Activated effector memory CD4-positive, alpha-beta T cell treated with Interleukin-2 at 50 U/mL for 16 hours (primary cell): ENCODE measurements at places on chromosomes 1 and 21.

GRCh38 chr1:71053146-71053545 lies 5.5 kb upstream of the PTGER3 start:
- no peak for DNase-seq

GRCh38 chr1:175845338-175845737 lies 101.9 kb upstream of the TNR start:
- DNase-seq = no peak

- DNase-seq = no peak
These were observed 24.2 kb upstream of the SLFNL1 start for GRCh38 chr1:41045740-41046139.

DNA sequence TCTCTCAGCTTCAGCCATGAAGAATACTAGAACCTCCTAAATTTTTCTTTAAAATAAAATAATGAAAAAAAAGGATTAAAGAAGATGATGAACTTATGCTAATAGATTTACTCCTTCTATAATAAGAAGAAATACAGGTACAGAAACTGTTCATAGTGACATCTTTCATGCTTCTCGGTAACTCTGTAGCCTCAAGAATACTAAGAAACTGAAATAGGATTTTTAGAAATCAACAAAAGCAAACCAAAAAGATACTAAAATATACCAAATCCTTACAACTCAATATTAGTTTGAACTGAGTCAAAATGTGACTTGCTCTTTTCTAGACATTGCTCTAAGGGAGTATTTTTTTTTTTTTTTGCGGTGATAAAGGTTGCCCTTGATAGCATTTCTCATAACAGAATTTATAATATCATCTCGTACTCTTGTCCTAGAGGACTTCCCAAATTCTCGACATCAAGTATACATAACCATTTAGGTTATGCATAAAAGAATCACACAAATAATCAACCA lies 42.8 kb downstream of the ZZZ3 start:
- DNase-seq = no peak

DNA sequence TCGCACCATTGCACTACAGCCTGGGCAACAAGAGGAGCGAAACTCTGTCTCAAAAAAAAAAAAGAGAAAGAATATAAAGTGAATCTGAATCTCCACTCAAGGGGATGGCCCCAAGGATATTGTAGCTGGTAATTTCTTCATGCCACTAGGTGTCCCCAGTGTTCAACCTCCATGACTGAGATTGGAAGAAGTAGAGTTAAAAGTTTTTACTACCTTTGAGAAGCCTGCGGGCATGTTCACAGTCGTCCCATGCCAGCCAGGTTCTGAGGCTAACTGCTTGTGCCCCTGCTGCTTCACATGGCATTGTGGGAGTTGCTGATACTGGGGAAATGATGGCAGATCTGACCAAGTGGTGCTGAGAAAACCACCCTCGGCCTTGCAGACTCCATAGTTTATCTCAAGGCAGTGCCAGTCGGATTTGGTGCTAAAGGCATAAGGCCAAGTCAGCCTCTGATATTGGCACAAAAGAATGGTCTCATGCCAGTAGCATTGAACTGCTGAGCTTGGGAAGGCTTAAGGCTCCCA lies 10.8 kb upstream of the SHISA4 start:
- DNase-seq = no peak

DNA sequence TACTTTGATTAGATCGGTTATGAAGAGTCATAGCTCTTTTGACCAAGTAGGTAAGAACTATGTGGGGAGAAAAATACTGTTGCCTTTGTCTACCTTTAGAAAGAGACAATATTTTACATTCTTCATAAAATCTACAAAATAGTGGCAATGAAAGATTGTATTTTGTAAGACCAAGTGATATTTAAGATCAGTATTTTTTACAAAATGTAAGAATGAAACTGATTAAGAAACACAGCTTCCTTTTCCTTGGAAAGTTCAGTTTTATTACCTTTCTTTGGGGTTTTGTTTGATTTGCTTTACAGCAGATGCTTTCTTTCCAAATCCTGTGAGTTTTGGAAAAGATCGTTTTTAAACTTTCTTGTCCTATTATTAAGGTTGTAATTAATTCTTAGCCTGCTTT lies 69.8 kb downstream of the SLC35A3 start:
- no peak for DNase-seq
